D721Med (cell line): ENCODE measurements at places on chromosomes 4 and X.
A peak's percentile ranks its signal among the peaks of the same experiment; 100 is the strongest.

- DNase-seq = no peak
Observed at GRCh38 chr4:74438661-74439060, 6.3 kb upstream of the AREG start.

- DNase-seq = no peak
Observed at GRCh38 chr4:100841911-100842310, 324.1 kb upstream of the EMCN start.

DNA sequence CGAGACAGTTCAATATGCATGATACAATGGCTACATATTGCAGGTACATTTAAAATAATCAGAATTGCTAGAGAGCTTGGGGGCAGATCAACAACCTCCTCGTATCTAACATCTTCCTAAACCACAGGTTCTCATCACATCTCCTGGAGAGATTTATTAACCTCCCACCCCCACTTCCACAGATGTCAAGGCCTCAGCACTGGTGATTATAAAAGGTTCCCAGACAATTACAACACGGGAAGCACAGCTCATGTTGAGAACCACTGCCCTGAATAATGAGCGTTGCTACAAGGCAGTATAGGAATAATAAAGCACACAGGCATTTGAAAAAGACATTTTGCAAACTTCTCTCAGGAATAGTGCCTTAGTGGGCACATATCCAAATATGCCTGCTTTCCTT lies 42.8 kb downstream of the ELOVL6 start:
- DNase-seq = no peak

DNA sequence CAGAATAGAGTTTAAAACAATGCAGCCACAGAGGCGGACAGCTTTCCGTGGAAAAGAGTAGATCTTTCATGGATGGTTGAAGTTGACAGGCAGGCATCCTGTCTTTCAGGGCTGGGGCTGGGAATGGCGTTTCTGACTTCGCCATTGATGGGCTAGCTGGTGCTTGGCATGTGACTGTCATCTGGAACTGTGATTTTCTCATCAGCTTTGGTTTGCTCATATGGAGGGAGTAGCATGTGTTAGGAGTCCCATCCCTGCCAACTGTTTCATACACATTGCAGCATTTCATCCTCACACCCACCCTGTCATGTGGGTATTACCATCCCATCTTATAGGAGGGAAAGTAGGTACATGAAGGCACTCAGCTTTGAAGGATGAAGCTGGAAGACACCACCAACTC lies 49.2 kb upstream of the STX18 start:
- no peak for DNase-seq

DNA sequence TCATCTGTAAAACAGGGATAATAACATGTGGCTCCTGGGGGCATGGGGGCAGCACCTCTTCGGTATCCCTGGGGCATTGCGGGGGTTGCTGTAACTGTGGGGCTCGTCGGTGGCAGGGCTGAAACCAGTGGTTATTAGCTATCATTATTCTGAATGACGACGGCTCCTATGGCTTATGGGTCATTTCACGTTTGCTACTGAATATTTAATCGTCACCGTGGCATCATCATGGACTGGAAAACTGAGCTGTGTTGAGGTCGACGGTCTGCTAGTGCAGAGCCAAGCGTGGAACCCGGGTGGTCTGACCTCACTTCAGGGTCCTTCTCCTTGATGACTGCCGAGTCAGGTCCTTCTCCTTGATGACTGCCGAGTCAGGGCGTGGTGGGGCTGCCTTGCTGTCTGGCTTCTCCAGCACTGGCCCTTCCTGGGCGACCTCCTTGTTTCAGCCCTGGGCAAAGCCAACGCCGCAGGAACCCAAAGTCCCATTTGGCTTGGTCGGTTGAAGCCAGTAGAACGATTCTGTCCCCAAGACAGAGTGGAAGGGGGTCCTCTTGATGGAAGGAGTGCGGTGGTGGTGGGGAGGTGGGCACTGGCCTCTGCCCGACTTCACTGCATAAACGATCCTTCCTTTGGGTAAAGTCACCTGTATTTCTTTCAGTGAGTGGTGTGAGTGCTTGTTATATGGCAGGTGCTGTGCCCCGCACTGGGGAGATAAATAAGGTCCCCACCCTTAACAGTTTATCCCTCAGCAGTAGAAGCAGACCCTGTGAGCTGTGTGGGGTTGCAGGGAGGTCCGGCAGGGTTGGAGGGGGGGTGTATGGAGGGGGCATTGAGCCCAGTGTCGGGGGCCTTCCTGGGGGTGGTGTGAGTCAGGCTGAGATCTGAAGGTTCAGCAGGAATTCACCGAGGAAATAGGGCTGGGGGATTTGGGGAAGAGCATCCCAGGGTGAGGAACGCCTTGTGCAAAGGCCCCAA lies 40.8 kb downstream of the PSAPL1 start:
- peak; percentile 11 for DNase-seq

DNA sequence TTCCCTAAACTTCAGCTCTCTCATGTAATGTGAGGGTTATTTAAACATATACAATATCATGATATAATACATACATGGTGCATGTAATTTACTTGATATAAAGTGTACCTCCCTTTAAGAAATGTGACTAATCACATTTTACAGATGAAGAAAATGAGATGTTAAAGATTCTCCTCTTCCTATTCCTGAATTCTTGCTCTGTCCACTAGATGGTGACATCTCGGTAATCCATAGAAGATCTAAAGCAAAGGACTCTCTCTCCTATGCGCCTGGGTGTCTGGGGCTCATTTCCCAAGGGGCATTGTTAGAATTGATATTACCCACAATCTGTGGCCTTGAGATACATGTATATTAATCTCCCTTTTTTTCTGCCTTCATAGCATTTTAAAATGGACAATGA lies 804.9 kb downstream of the RAB28 start:
- DNase-seq = no peak

DNA sequence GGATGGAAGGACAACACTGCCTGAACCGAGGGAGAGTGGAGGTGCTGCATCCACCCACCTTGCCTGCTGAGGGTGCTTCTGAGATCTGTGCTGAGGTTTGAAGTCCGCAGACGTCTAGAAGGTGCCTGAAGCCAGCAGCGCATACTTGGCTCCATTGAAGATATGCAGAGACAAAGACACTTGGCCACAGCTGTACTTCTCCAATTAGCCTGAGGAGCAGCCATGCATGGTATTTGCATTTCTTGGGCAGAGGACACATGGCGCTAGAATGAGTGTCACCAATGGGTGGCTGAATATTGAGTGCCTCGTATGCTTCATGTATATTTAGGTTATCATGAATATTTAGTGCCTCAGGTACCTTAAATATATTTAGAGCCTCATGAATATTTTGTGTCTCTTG lies 128.7 kb upstream of the ATP6AP2 start:
- DNase-seq = no peak

DNA sequence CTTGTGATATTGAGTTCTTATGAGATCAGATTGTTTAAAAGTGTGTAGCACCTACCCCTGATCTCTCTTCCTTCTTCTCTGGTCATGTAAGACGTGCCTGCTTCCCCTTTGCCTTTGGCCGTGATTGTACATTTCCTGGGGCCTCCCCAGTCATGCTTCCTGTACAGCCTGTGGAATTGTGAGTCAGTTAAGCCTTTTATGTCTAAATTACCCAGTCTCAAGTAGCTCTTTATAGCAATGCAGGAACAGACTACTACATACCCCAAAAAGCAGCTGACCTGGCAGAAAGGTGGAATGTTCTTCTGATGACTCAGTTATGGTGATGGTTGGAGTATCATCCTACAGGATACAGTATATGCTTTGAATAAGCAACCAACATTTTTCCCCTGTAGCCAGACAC lies 11.4 kb upstream of the MCUB start:
- DNase-seq = no peak

DNA sequence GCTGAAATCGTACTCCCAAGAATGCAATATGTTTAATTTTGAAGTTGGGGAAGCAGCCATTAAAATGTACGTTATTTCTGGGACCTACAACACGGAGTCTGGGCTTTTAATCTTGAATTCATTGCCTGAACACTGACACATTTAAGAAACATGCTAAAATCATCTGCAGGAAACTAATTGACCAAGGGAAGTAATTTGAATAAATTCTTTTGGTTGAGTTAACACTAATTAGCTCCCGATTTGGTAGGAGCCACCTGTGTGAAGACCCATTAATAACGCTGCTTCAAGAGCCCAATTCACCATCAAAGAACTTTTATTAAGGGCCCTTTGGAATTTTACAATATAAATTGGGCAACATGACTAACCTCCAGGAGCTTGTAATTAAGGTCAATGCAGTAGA lies 309.2 kb downstream of the RAB28 start:
- no peak for DNase-seq

DNA sequence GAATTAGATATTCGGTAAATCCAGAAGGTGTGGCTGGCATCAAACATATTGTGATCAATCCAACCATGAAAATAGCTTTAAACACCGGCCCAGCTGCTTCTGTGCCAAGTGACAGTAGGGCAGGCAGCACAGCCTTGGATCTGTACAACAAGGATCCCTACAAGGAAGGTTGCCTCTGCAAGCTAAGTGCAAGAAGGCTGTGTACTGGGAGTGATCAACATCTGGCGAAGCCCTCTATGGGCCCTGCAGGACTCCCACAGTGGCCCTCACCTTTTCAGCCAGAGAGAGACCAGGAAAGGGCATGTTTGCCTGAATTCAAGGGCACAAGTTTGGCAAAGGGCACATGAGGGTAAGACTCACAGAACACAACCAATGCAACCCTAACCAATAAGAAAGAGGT lies 9.6 kb downstream of the IRS4 start:
- no peak for DNase-seq

- DNase-seq = no peak
Observed at GRCh38 chrX:134572816-134573682, 85.2 kb downstream of the PLAC1 start.

DNA sequence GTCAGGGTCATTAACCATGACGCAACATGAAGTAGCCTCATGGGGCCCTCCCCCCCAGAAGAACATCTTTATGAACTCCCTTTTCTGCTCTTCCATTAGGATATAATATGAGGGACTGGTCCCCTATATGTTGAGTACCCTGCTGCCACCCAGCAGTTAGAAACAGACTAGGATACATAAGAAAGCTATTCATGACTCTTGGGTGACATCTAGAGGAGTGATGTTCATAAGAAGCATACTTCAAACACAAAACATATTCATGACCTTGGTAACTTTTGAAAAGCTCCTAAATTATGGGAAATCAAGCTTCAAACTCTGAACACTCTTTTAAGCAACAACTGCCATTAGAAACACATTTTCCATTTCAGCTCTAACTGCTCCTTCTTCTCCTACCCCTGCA lies 155.2 kb upstream of the SPIN4 start:
- DNase-seq = no peak

DNA sequence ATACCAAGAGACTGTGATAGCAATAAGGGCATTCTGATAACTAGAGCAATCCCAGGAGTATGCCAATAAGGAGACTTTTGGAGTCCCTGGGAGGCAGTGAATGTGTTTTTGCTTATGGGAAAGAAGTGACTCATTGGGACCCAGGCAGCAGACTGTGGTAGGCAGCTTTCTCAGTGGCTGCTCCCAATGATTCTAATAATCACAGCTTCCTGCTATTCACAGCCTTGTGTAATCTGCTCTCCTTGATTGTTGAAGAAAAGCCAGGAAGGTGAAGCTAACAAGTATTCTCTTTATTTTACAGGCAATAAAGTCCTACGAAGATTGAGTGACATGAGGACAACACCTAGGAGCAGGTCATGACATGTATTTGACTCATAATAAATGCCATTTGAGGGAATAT lies 70.3 kb upstream of the DDX60 start:
- no peak for DNase-seq

- DNase-seq = no peak
Observed at GRCh38 chrX:96837808-96838207, 45.9 kb upstream of the RPA4 start.

DNA sequence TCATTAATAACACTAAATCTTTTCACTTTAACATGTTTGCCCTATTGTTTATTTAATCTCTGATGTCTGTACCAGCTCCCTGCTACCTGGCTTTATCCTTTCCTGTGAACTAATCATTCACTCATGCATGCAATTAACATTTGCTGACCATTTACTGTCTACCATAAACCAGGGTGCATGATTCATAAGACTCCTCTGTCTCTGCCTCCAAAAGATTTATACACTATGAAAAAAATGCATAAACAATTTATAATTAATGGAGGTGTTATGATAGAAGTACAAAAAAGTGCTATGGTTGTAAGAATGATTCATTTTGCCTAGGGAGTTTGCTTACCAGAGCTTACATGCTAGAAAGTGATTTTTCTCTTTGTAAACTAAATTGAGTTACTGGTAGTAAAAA lies 24.5 kb upstream of the CPEB2 start:
- DNase-seq = no peak

DNA sequence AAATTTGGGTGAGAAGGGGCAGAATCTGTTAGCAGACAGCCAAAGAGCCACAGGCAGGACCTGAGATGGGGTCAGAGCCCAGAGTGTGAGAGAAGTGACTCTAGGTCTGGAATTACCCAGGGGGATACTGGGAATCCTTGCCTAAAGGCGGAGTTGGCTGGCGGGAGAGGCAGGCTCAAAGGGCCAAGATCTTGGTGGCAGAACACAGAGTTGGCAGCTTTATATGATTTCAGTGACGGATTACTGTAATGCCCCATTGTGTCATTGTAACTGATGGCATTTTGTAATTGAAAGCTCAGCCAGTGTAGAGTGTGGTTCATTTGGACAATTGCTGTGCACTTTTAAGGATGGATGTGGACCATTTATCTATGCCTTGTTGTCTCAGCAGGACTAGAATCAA lies 77.3 kb downstream of the SMIM20 start:
- no peak for DNase-seq

- DNase-seq = no peak
Observed at GRCh38 chr4:112818594-112818965, 181.6 kb downstream of the LARP7 start.

DNA sequence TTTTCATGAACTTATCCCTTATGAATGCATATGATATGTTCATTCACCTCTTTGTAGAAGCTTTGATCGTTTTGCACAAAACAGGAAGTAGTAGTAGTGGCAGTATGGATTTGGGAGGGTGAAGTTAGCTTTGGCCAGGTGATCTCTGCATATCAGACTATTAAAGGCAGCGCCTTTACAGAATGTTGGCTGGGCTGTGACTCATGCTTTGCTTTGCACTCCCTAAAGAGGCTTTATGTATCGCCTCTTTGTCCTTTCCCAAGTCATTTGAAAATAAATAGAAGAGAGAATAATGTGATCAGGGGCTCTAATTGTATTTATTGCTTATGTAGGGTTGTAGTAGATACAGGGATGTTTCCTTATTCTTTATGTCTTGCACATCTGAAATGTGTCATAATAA lies 50.4 kb downstream of the SHROOM3 start:
- no peak for DNase-seq

DNA sequence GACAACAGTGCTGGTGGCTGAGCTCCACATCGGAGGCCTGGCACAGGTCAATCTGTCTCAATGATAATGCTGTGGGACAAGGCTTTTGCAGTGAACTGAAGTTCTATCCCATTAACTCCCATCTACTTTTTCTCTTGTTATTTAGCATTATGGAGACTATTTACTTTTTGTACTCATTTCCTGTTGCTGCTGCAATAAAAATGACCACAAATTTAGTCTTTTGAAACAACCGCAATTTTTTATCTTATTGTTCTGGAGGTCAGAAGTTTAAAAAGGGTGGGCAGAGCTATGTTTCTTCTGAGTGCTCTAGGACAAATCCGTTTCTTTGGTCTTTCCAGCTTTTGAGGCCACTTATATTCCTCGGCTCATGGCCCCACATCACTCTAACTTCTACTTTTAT lies 111.0 kb upstream of the PITX2 start:
- DNase-seq = no peak
